RPMI7951 (cell line): ENCODE measurements at places on chromosomes 6 and 20. TPM values are rescaled to one million over a fixed set of nuclear protein-coding genes. Genes with fewer than 3 reads are reported as not detected.

LPA gene
- total RNA-seq, result not detected in 2 replicates

TLDC2 gene
- 0.39 TPM in 1 of 2 replicates, not detected in the other for total RNA-seq

FAM162B gene
- not detected in 2 replicates for total RNA-seq

PPP1R14C gene
- total RNA-seq, result not detected in 2 replicates

TREM1 gene
- total RNA-seq, result 2.0 TPM in 1 of 2 replicates, not detected in the other

COL9A3 gene
- total RNA-seq, result 4.1 and 5.9 TPM in 2 replicates

KCNK16 gene
- total RNA-seq, result not detected in 2 replicates

SLC17A3 gene
- not detected in 2 replicates for total RNA-seq

RAET1L gene
- total RNA-seq, result not detected in 2 replicates

OR2H2 gene
- not detected in 2 replicates for total RNA-seq

TMEM244 gene
- total RNA-seq, result 2.5 and 4.2 TPM in 2 replicates

ANKRD66 gene
- total RNA-seq, result not detected in 2 replicates

PRDM13 gene
- under 0.01 TPM in 1 of 2 replicates, not detected in the other for total RNA-seq

IRF4 gene
- 0.24 and 0.39 TPM in 2 replicates for total RNA-seq

BMP5 gene
- not detected in 2 replicates for total RNA-seq

CST5 gene
- total RNA-seq, result not detected in 2 replicates

TMEM151B gene
- 0.12 TPM in 1 of 2 replicates, not detected in the other for total RNA-seq

CST8 gene
- not detected in 2 replicates for total RNA-seq

GLP1R gene
- total RNA-seq, result not detected in 2 replicates

OLIG3 gene
- total RNA-seq, result not detected in 2 replicates

CEP57L1 gene
- 43.8 and 77.3 TPM in 2 replicates for total RNA-seq

RBBP8NL gene
- total RNA-seq, result not detected in 2 replicates

SLCO4A1 gene
- 60.2 and 62.4 TPM in 2 replicates for total RNA-seq

DEFB132 gene
- total RNA-seq, result not detected in 2 replicates

CCDC170 gene
- total RNA-seq, result not detected in 2 replicates

HINT3 gene
- 16.1 and 17.7 TPM in 2 replicates for total RNA-seq

GRM1 gene
- 0.12 TPM in 1 of 2 replicates, not detected in the other for total RNA-seq
